Activated T-helper 1 cell treated with anti-CD3 and anti-CD28 coated beads, Interleukin-2, amount 50 U/mL, for 16 hours (primary cell): ENCODE measurements at places on chromosomes 2 and 18.

- DNase-seq, result peak; percentile 65
Measured at GRCh38 chr2:71000780-71001591, 6.3 kb upstream of the TEX261 start.

GRCh38 chr18:65287652-65288051, 463.2 kb upstream of the CDH7 start:
- no peak for DNase-seq

DNA sequence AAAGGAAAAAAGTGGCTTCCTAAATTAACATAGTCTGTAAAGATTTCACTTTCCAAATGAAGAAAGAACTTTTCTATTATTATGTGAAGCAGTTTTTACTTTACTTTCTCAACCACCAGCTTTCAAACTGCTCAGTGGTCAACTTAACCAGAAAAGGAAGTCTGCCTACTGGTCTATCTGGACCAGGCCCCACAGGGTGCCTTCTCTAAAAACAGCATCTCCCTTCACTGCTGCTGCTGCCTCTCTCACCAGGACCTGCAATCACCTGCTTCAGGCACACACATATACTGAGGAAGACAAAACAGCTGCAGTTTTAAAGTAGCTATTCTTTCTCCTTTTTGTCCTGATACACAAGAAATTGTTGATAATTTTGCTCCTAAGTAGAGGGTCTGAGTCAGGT, 221.3 kb upstream of the DCC start:
- no peak for DNase-seq

- no peak for DNase-seq
Measured at GRCh38 chr2:105338020-105338385, 663 bp downstream of the C2orf49 start.

DNA sequence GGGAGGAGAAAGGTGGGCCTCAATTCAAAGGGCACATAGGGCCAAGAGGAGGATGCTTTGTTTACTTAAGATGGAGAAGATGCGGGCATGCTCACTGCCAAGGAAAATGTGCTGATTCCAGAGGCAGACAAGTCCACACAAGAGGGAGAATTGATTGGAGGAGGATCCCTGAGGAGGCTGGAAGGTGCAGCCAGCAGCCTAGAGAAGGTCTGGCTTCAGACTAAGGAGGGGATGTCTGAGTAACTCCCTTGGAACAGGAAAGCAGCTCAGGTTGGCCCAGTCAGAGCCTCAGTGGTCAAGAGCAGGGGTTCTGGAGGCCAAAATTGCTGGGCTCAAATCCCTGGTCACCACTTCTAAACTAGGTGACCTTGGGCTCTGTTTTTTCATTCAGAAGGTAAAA, 265.5 kb upstream of the NCKAP5 start:
- no peak for DNase-seq

DNA sequence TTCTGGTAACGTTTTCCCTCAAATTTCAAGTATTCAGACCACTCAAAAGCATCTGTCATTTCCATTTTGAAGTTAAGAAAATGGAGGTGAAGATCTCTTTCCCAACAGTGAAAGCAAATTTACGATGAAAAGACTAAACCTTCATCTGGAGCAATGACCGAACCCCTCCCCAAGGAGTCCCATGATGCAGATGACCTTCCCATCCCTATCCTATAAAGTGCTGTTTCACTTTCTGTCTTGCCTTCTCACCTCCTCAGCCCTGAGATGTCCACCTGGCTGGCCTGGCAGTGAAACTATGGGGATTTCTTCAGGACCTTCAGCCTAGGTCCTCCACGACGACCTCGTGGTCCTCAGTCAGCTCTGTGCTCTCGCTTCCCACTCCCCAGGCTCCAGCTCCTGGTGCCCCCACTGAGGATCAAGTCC, 925 bp upstream of the NPC1 start:
- no peak for DNase-seq

DNA sequence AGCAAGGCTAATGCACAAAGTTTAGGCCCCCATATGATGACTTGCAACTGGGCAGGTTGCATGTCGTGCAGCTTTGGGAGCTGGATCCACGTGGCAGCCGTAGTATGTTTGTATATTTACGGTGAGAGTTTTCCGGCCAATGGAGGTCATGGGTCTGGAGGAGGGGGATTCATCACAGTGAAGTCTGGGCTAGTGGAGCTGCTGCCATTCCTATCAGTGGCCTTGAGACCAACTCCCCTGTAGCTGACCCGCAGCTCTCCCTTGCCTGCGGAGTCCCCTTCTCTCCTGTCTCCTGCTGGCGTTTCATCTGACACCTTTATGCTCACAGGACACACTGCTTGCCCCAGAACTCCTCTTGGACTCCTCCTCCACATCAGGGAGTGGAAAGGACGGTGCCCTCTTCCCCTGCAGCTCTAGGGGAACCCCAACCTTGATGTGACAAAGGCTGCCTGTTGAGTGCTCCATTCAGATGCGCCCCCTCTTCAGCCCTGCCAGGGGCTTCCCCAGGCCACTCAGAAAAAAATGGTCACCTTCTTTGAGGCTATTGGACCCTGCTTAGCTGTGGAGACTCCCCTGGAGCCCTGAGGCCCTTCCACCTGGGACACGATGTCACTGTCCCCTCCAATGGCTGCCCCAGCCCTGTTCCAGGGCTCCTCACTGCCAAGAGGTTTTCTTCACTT, 121.7 kb downstream of the PXDN start:
- DNase-seq, result no peak

DNA sequence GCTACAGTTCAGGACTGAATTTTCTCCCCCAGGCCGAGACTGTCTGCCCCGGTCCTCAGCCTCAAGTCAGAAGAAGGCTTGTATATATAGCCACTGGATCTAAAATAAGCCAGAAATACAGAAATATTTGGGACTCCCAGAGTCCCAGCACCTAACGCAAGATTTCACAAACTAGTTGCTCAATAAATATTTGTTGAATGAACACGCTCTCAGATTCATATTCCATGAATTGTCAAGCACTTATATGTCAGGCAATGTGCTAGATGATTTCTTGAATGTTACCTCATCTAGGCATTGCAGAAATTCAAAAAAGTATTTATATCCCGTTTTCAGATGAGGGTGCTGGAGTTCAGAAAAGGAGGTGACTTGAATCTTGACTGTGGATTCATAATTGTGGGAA, 163.7 kb upstream of the KLHL29 start:
- DNase-seq, result no peak

- no peak for DNase-seq
Measured at GRCh38 chr2:126788652-126789051, 110.0 kb upstream of the TEX51 start.

GRCh38 chr2:204898928-204899640, 353.8 kb downstream of the PARD3B start:
- no peak for DNase-seq

DNA sequence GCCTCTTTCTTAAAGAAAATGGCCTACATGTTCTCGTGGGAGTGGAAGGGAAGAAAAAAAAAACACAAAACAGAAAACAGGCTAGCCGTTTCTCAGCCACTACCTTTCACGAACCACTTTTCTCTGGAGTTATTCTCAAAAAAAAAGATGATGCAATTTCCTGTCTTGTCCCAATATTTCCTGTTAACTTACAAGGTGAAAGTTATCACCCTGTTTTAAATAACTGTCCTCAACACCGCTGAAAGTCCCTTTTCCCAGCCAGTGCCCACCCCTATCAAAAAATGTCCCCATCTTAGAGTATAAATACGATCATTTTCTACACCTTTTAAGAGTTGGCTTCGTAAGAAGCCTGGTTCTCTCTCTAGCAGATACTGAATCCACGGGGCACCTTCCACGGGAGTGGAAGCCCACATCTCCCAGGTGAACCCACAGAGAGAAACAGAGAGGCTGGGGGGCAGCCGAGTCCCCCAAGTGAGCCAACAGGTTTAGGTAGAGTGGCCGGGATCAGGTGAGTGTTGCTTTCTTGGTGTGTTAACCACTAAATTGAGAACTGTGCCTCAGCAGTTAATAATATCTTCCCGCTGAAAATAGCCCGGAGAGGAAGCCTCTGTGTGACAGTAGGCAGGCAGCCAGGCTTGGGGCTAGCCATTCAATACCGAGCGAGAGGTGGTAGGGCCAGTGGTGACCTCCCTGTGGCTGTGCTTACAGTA, 15.9 kb downstream of the SMAD7 start:
- DNase-seq, result no peak

DNA sequence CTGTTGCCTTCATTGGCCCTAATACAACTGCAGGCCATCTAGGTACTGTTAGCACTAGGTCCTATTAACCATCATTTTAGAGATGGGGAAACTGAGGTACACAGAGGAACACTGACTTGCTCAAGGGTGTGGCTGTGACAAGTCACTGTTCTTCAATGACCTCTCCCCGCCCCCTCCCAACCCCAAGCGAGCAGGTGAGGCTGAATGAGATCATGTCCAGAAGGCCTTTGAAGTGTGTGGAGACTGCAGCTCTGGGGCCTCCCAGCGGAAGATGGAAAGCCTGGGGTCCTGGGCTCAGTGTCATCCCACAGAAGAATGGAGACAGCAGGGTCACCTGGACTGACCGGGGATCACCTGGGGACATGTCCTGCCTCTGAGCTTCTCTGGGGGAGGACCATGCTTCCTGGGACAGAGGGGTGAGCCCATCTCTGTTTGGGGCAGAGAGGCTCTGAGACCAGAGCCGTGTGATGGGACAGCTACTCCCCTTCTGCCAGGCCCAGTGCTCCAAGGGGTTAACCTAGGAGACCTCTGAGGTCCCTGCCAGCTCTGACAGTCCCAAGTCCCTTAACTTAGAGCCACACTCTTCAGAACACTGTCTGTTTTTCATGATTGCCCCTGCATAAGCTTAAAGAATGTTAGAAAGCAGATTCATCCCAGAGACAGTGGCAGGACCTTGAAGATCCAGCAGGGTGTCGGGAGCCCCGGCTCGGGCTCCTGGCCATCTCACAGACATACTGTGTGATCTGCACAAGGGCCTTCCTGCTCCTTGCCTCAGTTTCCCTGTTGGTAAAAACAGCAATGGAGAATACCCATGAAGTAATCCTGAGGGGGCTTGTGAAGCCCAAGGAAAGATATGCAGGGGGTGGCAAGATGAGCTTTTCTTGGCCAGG, 16.7 kb upstream of the FOSL2 start:
- no peak for DNase-seq

DNA sequence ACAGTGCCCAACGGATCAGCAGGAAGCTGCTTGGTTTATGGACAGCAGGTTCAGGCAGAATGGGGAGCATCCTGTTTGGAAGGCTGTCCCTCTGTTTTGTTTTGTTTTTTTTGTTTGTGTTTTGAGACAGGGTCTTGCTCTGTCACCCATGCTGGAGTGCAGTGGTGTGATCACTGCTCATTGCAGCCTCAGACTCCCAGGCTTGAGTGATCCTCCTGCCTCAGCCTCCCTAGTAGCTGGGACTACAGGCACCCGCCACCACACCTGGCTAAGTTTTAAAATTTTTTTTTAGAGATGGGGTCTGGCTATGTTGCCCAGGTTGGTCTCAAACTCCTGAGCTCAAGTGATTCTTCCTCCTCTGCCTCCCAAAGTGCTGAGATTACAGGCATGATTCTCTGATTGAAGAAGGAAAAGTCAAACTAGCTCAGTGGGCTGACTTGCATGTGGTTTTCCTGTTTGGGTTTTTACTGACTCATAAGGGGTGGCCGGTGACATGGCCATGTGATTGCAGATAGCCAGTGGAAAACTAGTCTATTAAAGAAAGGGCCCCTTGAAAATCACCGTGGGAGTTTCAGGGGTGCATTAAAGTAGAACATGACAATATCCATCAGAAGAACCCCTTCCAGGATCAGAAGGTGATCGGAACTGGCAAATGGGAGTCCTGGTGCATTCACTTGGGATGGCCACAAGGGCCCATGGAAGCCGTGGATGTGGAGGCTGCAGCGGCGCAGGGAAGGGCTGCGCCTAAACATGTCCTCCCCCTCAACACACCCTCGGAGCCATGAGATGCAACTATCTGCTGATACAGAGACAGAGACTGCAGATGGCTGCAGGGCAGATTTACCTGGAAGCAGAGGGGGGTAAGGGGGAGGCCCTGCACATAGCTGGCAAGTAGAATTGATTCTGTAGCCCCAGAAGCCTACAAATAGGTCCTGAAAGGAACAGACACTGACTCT, 26.5 kb downstream of the AQP12B start:
- no peak for DNase-seq

DNA sequence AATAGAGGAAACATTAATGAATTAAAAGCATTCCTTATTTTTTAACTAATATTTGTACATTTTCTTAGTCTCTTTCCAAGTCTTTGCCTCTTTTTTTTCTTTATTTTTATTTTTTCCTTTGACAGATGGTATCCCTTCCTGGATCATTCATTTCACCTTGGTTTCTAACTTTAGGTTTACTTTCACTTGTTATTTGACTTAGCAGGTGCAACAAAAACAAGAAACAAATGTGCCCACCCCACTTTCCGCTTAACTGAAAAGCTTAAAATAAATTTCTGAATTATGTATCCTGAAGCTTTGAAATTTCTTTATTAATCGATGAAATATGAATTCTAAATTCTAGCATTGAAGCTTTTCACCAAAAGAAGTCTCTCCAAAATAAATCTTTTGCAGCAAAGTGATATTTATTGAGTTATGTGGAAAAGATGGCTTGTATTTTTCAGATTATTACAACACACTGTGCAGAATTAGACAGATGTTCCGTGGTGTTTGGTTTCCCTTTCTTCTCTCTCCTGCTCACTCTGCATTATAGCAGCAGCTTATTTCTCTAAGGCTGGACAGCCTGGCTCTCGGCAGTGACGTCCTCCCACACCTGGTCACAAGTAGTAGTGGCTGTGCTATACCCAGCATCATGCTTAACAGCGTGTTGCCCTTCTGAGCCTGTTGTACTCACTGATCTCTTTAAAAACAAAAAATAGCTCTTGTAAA, 99.1 kb upstream of the ZNF397 start:
- no peak for DNase-seq

DNA sequence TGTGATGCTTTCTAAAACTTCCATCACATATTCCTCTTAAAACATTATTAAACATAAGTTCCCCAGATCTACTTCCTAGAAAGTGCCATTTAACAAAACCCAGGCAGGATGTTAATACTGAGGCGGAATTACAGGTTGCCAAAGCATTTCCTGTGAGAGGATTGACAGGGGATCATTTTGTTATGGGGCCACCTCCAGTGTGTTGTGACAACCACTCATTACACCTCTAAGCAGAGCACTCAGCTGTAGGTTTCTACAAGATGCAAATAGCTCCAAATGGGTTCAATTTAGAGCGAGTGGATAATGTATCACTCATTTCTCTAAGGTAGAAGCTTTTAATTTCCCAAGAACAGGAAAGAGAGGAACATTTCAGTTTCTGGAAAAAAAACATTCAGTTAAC, 1429.5 kb upstream of the ACVR2A start:
- no peak for DNase-seq

- DNase-seq, result no peak
Measured at GRCh38 chr2:111053825-111054515, 66.7 kb upstream of the BCL2L11 start.

GRCh38 chr2:54597153-54597848, 126.2 kb upstream of the EML6 start:
- DNase-seq, result no peak
